ENCODE measurements at places on chromosomes 4 and X.

DNA sequence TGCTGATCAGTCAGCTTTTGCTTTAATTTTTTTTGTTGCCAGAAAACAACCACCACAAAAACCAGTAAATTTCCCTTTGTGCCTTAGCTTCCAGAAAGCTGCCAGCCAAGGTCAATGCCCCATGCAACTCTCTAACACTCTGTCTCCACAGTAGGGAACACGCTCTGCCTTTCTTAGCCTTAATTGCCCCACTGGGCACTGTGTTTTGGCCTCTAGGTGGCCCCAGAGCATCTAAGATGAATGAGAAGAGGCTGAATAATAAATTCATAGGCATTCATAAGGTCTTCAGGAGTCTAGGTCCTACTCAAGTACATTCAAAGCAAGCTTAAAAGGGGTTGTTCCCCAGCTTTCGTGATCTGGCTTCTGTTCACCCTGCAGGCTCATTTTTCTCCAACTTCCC, 57.7 kb upstream of the PASD1 start:
- no peak for DNase-seq

- no peak for DNase-seq
Measured at GRCh38 chr4:74317616-74318246, 9.5 kb downstream of the EPGN start.

GRCh38 chr4:17324386-17324830, 187.5 kb downstream of the QDPR start:
- DNase-seq = peak; percentile 50

DNA sequence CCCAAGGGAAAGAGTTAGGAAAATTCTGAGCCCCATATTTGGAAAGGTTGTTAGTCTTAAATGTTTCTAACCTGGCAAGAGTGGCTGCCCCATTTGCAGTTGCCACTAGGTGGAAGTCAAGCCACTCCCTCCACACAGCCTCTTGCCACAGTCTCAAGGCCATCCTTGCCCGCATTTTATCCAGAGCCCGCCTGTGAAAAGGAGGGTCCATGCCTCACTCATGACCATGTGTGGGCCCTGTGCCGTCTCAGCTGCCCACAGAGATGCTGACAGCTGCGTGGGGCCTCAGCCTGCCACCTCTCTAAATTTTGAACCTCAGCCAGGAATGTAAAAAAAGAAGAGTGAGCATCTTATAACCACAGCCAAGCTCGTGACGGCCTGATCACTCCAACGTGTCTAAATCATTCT, 201.5 kb upstream of the FAM241A start:
- no peak for DNase-seq

DNA sequence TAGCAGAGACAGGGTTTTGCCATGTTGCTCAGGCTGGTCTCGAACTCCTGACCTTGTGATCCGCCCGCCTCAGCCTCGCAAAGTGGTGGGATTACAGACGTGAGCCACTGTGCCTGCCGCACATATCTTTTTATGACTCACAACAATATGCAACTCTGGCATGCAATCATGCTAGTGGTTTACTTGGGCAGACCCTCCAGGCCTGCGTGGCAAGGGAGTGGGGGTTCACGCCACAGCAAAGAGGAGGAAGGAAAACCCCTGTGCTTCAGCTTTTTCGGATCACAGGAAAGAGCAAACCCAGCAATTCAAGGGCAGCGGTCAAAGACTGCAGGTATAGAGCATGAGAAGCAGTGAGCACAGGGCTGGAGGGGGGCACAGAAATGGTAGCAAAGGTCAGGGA, 48.3 kb upstream of the CD99 start:
- no peak for DNase-seq

DNA sequence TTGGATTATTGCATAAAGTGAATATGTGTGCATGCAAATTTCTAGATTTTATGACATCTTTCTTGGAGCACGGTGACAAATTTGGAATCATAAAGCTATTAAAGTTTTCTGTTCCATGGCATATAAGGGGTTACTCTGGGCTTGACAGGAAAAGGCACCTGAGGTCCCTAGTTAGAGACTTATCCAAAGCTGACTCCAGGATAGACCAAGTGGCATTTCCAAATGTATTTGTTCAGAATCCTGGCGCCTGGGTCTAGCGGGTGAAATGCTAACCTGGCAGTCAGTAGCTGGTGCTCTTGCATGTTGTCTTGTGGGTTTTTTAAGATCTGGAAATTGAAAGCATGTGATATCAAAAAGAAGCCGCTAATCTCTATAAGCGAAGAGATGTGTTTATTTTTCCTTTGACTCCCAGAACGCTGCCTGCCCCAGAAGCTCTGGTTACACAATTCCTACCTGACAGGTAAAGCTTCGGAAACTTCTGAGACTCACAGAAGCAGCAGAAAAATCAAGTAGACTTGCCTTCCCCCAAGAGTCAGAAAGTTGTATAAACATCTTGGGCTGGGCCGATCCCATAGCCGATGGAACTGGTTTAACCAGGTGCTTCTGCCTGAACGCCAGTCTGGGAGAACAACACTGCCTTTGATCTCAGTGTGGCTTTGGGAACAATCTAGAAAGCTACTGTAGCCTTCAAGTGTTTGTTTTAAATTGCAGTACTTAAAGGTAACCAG, 12.9 kb upstream of the ZCCHC4 start:
- no peak for DNase-seq

DNA sequence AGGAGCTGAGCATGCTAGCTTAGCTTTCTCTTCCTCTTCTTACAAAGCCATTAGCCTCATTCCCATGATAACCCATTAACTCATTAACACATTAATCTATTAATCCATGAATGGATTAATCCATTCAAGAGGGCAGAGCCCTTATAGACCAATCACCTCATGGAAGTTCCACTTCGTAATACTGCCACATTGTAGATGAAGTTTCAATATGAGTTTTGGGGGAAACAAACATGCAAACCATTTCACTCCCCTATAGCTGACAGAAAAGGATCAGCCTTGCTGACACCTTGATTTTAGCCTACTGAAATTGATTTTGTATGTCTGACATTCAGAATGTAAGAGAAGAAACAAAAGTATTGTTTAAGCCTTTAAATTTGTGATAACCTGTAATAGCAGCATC, 251.8 kb upstream of the GALNTL6 start:
- no peak for DNase-seq

DNA sequence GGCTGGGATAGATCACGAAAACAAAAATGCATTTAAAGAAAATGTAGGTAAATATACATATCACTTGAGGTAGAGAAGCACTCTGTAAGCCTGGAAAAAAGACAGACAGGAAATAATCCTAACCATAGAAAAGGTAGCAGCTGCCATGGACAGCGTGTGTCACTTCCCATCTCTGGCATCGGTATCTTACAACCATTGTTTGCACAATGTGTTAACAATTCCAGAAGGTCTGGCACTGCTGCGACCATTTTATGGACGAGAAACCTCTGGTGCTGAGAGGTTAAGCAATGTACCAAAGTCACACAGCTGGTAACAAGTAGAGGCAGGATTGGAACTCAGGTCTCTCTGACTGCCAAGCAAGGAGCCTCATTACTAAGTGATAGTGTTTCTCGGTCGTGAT, 1.7 kb upstream of the MTNR1A start:
- peak; percentile 3 for DNase-seq

Data from fibroblast of skin of left quadriceps (primary cell).